ENCODE measurements at places on chromosomes 2 and 18.

- peak; percentile 26 for DNase-seq
Observed at GRCh38 chr2:7719876-7720275, 802.7 kb downstream of the RNF144A start.

GRCh38 chr2:204129591-204130294 is 193.2 kb downstream of the ICOS start:
- no peak for DNase-seq

DNA sequence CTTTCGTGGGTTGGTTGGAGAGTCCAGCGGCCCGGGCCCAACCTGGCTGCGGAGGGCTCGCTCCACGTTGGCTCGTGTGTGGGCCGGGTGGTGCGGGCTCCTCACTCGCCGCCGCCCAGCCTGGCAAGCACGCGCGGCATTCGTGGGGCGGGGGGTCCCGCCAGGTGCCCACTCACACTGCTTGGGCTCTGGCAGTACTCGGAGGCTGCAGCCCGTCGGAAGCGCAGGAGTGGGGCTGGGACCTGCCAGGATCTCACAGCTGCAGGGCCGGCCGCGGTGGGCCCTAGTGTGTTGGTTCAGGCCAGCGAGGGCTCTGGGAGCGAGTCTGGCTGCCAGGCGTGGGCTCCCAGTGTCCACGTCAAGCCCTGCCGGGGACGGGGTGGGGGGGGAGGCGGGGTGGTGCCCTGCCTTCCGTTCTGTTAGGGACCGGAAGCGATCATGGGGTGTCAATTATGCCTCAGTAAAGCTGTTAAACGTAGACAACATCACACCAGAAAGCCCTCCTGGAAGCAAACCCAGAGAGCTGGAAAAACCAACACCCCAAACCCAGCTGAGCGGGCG is 1.0 kb upstream of the HS6ST1 start:
- DNase-seq, result no peak

DNA sequence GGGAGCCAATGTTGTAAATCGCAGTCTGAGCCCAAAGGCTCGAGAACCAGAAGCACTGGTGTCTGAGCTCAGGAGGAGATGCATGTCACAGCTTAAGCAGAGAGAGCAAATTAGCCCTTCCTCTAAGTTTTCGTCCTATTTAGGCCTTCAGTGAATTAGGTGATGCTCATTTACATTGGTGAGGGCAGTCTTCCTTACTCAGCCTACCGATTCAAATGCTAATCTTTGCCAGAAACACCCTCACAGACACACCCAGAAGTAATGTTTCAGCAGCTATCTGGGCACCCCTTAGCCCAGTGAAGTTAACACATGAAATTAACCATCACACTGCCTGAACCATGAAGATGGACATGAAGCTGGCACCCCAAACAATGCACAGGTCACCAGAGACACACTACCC is 385.1 kb downstream of the STK39 start:
- no peak for DNase-seq

Data from OCI-LY7 (cell line).